ENCODE measurements at places on chromosomes 7 and 10. TPM values are rescaled to one million over a fixed set of nuclear protein-coding genes. Genes with fewer than 3 reads are reported as not detected.

GRCh38 chr10:48550071-48550691, 54.7 kb downstream of the ARHGAP22 start:
- DNase-seq = no peak

DNA sequence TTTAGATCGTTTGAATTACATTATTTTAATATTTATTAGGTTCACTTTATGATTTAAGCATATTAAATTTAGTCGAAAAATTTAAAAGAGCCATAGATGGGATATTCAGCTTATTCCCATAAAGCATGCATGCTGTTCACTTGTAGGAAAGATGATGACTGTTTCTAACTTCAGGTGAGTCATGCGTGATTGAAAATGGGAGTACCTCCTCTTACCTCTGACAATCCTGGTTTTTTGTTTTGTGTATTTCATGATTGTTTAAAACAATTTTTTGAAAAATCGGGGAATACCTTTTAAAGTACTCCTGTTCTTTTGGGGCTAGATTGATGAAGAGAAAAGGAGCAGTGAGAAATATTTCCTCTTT, 1.4 kb downstream of the TNKS2 start:
- no peak for DNase-seq

- DNase-seq = no peak
Observed at GRCh38 chr10:88883448-88883809, 3.4 kb downstream of the STAMBPL1 start.

GRCh38 chr7:27157702-27158431, 1.4 kb upstream of the HOXA7 start:
- no peak for DNase-seq

DNA sequence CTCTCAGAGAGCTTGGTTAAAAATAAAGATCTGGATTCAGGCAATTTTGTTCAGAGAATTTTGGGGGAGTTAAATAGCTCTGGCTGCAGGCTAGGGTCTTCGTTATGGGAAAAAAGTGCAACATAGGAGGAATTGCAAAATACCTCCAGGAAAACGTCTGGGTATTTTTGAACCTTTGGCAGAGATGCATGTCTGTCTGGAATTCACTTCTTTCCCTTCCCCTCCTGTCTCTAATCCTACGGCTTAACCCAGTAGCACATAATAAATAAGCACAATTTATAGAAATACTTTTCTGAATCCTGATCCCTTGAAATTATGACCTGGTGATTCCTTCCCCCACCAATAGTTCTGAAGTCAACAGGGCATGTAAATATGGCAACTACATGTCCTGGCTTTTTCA, 19.3 kb upstream of the NUP205 start:
- no peak for DNase-seq

GRCh38 chr7:101559586-101559985, 69.5 kb downstream of the MYL10 start:
- no peak for DNase-seq

- no peak for DNase-seq
Observed at GRCh38 chr7:83161899-83162401, 734 bp downstream of the PCLO start.

DNA sequence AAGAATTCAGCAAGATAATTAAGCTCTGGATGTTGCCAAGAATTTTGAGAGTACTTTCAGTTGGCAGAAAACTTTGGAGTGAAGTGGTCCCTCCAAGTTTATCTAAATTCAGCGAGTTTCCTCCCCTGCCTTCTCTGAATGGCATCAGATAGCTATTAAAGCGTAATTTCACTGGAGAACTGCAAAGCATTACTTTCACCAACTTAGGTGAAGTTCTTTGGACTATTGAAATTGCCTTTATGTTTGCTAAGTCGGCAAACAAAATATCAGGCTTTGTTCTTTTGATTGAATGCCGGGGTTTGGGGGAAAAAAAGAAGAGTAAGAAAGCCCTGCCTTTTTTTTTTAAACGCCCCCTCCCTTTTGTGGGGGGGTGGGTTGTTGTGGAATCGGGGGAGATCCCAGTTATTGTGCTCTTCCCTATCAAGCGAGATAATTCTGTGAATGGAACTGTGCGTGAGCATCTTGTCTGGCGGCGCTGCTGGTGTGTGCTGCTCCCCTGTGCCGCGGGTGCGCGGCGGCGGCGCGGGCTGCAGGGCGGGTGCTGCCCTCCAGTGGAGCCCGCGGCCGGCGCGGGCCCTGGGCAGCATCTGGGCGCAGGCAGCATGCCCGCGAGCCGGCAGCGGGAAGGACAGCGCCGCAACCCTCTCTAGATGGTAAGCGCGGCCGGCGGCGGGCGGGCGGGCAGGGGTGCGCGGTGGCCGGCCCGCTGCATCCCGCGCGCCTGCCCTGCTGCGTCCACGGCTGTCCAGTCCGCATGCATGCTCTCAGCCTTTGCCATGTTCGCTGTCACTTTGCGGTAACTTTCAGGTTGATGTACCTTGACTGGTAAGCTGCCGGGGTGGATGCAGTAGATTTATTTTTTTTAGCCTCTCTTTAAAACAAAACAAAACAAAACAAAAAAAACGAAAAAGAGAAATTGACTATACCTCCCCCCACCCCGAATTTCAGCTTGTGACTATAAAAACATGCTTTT, 176.5 kb downstream of the TCF7L2 start:
- peak; percentile 87 for DNase-seq

- DNase-seq = no peak
Observed at GRCh38 chr7:88278881-88279280, 27.8 kb downstream of the STEAP4 start.

ANTXRL gene
- not detected for total RNA-seq

ZNHIT1 gene
- 55.8 TPM for total RNA-seq

SFTPA1 gene
- 0.17 TPM for total RNA-seq

HTR7 gene
- total RNA-seq = not detected

PIK3AP1 gene
- 7.5 TPM for total RNA-seq

TMEM229A gene
- not detected for total RNA-seq

ITPRID1 gene
- total RNA-seq = not detected

C10orf53 gene
- not detected for total RNA-seq
